Activated naive CD4-positive, alpha-beta T cell treated with anti-CD3 and anti-CD28 coated beads for 36 hours (primary cell): ENCODE measurements at places on chromosomes 12 and 14. TPM values are rescaled to one million over a fixed set of nuclear protein-coding genes. Genes with fewer than 3 reads are reported as not detected.

The PRKD1 gene
- total RNA-seq: not detected

The TAS2R7 gene
- not detected for total RNA-seq

The TESPA1 gene
- 43.9 TPM for total RNA-seq

The HRK gene
- not detected for total RNA-seq

The FZD10 gene
- total RNA-seq: not detected

The ZDHHC22 gene
- total RNA-seq: not detected

The SRRM4 gene
- total RNA-seq: not detected

GRCh38 chr14:89615421-89615820 is 198.4 kb upstream of the FOXN3 start:
- H3K36me3 ChIP-seq: peaks cover 4% of the 10 kb centered on the region
- DNase-seq: no peak
- peak overlapping the region; percentile 96 for H3K27ac ChIP-seq
- H3K27me3 ChIP-seq: no peaks in the 10 kb centered on the region
- H3K4me1 ChIP-seq: peaks cover 70% of the 10 kb centered on the region

GRCh38 chr14:31060253-31060875 is 34.2 kb upstream of the STRN3 start:
- H3K36me3 ChIP-seq: no peaks in the 10 kb centered on the region
- DNase-seq: no peak
- H3K27me3 ChIP-seq: no peaks in the 10 kb centered on the region
- H3K4me3 ChIP-seq: no peak overlapping the region
- no peak overlapping the region for H3K27ac ChIP-seq

- peaks cover 20% of the 10 kb centered on the region for H3K36me3 ChIP-seq
- peak; percentile 26 for DNase-seq
These were observed 11.6 kb downstream of the ATP6V0A2 start for GRCh38 chr12:123723765-123724164.

DNA sequence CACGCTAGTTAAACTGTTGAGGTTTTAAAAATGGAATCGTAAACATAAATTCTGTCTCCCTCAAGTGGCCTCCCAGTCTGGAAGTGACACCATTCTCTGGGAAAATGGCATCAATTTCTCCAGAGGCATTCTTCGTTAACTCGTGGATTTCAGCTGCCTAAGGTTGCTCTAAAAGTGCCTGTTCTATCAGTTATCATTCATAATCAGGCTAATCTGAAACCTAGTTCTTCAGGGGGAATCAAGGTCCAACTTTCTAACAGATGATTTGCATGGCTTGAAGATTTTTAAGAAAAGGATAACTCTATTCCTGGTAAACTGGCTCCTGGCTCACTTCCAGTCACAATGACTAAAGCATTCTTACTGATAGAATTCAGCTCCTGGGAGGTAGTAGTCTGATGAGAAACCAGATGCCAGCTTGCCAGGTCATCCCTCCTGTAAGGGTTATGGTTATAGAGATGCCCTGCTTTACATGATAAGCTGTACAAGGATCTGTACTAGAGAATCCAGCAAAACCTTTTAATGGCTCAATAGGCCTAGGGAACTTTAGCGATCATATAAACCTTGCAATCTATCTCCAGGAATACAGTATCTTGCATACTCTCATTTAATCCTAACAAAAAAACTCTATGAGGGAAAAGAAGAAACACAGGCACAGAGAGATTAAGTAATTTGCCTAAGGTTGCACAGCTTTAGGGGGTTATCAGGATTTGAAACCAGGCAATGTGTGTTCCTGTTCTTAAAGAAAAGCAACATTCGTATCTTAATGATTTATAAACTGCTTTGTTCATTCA is 1.5 kb downstream of the L3HYPDH start:
- no peaks in the 10 kb centered on the region for H3K27me3 ChIP-seq
- peak; percentile 11 for DNase-seq
- H3K36me3 ChIP-seq: peaks cover 10% of the 10 kb centered on the region
- peak overlapping the region; percentile 80 for H3K27ac ChIP-seq

GRCh38 chr12:121300083-121300819 is 3.7 kb upstream of the CAMKK2 start:
- peaks cover 12% of the 10 kb centered on the region for H3K4me1 ChIP-seq
- H3K27ac ChIP-seq: no peak overlapping the region
- H3K27me3 ChIP-seq: no peaks in the 10 kb centered on the region

DNA sequence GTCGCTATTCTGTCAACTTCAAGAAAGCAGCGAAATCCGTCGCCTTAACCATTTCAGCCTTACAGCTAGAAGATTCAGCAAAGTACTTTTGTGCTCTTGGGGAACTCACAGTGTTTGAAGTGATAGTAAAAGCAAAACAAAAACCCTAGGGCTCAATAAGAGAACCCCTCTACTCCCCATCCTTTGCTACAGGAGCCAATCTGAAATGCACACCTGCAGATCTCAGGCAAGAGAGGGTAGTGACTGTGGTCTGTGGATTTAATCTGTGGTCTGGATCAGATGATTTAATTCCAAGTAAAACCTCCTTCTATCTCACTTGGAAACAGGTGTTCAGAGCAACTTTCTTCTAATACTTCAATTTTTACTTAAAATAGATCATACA is 422.9 kb upstream of the OR4E1 start:
- H3K4me1 ChIP-seq: peaks cover 40% of the 10 kb centered on the region
- peak overlapping the region; percentile 92 for H3K27ac ChIP-seq
- no peaks in the 10 kb centered on the region for H3K27me3 ChIP-seq
- H3K4me3 ChIP-seq: peak overlapping the region; percentile 67
- no peaks in the 10 kb centered on the region for H3K36me3 ChIP-seq
- no peak for DNase-seq

- no peak overlapping the region for H3K4me3 ChIP-seq
- no peak for DNase-seq
- no peaks in the 10 kb centered on the region for H3K36me3 ChIP-seq
- H3K27me3 ChIP-seq: no peaks in the 10 kb centered on the region
- H3K4me1 ChIP-seq: peaks cover 9% of the 10 kb centered on the region
- H3K27ac ChIP-seq: peak overlapping the region; percentile 58
These were observed 47.9 kb upstream of the KCNC2 start for GRCh38 chr12:75257510-75257909.

DNA sequence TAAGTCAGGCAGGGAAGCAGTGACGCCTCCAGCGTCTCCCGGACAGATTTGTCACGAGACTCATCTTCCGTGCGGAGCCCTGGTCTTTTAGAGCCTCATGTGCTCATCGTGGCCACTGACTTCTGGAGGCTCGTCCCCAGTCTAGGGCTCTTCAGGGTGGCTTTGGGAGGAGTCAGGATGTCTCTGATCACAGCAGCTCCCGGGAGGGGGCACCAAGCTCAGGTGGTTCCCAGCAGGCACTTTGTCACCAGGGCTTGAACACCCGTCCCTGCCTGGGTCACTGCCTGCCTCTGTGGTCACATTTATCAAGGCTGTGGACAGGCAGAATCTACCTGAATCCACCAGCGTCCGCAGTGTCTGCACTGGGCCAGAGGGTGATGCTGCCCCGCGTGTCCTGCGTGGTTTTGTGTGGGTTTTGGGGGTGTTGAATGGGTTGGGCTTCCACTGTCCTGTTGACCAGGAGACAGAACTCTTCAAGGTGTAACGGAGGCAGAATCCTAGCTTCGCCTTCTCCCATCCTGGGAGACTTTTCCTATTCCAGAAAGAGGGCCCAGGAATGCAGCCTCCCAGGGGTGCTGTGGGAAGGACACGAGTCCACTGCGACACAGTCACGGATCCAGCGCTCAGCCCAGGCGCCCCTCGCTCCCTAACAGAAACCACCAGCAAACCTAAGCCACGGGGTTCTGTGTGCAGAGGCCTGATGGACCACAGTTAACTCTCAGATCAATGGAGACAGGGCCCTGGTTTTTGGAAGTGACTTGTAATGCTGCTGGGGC is 132.3 kb downstream of the ADGRD1 start:
- no peaks in the 10 kb centered on the region for H3K36me3 ChIP-seq
- no peak for DNase-seq
- H3K27ac ChIP-seq: no peak overlapping the region
- H3K4me3 ChIP-seq: no peak overlapping the region
- no peaks in the 10 kb centered on the region for H3K27me3 ChIP-seq
- H3K4me1 ChIP-seq: no peaks in the 10 kb centered on the region

GRCh38 chr12:48779869-48780268 is 9.0 kb downstream of the ADCY6 start:
- no peak overlapping the region for H3K27ac ChIP-seq
- no peaks in the 10 kb centered on the region for H3K36me3 ChIP-seq
- H3K27me3 ChIP-seq: peaks cover 4% of the 10 kb centered on the region
- no peak for DNase-seq
- no peak overlapping the region for H3K4me3 ChIP-seq

DNA sequence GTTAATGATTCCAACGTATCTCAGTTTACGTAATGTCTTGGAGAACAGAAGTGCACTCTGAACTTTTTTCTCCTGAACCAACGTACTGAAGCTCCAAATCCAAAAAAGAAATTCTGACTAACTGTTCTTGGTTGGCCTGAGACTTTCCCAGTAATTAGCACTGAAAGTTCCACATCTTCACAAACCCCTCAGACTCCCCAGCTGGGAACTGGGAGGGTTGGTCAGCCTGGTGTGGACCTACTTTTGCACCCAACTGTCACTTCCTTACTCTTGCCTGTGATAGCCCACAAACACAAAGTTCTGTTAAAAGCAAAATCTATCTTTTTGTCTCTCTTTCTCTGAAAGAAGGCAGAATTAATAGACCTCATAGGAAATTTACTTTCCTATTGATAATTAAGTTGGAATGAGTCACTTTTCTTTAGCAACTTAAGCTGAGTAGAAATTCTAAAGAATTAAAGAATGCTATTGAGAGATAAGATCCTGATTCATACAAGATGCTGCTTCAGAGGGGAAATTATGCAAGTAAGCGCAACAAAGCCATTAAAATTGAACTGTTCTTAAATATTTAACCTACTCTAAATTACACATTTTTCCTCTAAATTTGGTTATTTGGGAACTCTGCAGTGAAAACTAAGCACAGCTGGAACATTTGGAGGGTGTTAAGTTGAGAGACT is 155.0 kb downstream of the EPS8 start:
- no peak for DNase-seq
- H3K27ac ChIP-seq: no peak overlapping the region
- no peaks in the 10 kb centered on the region for H3K27me3 ChIP-seq
- no peak overlapping the region for H3K4me3 ChIP-seq
- H3K36me3 ChIP-seq: no peaks in the 10 kb centered on the region

DNA sequence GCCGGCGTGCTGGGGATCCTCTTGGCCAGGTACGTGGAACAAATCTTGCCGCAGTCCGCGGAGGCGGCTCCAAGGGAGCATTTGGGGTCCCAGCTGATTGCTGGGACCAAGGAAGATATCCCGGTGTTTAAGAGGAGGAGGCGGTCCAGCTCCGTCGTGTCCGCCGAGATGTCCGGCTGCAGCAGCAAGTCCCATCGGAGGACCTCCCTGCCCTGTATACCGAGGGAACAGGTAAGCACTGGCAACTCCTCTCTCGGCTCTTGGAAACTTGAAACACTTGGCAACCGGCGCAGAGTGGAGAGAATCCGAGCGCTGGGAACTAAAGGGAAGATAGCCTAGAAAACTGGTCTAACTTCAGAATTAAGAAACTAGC is 1.7 kb downstream of the PDE3A start:
- peaks cover 9% of the 10 kb centered on the region for H3K4me1 ChIP-seq
- no peak for DNase-seq
- no peak overlapping the region for H3K4me3 ChIP-seq
- no peaks in the 10 kb centered on the region for H3K36me3 ChIP-seq

DNA sequence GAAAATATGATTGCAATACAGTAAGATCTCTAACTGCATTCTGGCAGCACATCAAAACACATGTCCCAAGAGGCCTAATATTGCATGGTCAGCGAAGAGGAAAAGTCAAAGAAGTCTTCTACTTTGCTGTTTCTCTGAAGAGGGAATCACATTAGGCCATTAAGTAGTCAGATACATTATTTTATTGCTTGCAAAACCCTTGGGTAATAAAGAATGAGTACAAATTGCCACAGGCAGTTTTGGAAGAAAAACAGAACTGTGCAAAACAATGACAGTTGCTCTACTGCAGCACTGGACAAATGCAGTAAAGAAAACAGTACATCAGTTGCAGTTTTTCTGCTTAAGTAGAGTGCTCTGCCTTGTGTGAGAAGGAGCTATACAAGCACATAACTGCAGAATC is 211.9 kb downstream of the MED13L start:
- no peak for DNase-seq
- H3K27me3 ChIP-seq: no peaks in the 10 kb centered on the region
- H3K4me3 ChIP-seq: no peak overlapping the region
- no peaks in the 10 kb centered on the region for H3K36me3 ChIP-seq
- H3K27ac ChIP-seq: no peak overlapping the region

- H3K27me3 ChIP-seq: peaks cover 16% of the 10 kb centered on the region
- H3K36me3 ChIP-seq: no peaks in the 10 kb centered on the region
- H3K27ac ChIP-seq: no peak overlapping the region
- H3K4me3 ChIP-seq: no peak overlapping the region
- DNase-seq: no peak
- H3K4me1 ChIP-seq: no peaks in the 10 kb centered on the region
These were observed 338.5 kb downstream of the RGS6 start for GRCh38 chr14:72270749-72271148.

DNA sequence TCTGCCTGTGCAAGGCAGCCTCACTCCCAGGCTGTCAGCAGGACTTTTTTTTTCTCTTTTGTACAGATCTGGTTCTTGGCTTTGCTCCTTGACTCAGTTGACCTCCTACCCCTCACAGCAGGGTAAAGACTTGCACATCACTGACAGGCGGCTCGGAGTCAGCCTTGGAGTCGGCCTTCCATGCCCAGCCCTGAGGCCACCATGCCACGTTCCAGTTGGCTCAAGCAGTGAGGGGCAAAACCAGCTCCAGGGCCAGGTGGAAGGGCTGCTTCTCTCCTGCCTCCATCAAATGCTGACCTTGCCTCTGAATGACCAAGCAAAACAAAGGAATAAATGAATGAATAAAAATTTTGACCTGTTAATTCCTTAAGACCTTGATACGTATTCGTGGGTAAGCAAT is 27.6 kb downstream of the JAG2 start:
- no peak overlapping the region for H3K4me3 ChIP-seq
- H3K27me3 ChIP-seq: no peaks in the 10 kb centered on the region
- H3K36me3 ChIP-seq: peaks cover 2% of the 10 kb centered on the region
- no peak for DNase-seq
- H3K4me1 ChIP-seq: no peaks in the 10 kb centered on the region
